ENCODE measurements at places on chromosomes 3 and 15.
A peak's percentile ranks its signal among the peaks of the same experiment; 100 is the strongest.

- no peak for DNase-seq
Measured at GRCh38 chr3:119318876-119319275, 24.7 kb downstream of the ARHGAP31 start.

DNA sequence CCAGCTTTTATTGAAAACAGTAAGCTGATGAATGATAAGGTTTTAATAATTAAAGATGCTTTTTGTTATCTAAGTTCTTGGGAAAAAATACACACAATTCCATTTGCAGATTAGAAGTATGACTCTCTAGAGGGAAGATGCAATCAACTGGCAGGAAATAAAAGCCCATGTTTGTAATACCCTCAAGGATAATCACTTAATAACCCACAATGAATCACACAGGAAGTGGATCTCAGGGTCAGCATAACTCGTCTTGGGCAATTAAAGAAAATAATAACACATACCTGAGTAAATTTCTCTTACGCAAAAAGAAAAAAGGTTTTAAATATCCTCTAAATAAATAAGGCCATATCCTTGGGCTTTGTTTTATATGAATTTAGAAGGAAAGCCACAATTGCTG is 9.4 kb upstream of the EID1 start:
- no peak for DNase-seq

DNA sequence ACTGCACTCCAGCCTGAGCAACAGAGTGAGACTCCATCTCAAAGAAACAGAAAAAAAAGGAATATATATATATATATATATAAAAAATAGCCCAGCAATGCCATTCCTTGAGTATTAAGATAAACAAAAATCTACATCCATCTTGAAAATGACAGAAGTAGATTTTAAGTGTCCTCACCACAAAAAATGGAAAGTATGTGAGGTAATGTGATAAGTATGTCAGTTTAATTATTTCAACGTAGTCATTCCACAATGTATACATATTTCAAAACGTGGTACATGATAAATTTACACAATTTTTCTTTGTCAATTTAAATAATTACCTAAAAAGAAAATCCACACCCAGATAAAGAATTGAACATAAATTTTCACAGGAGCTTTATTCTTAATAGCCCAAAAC is 54.9 kb downstream of the HCN4 start:
- no peak for DNase-seq

DNA sequence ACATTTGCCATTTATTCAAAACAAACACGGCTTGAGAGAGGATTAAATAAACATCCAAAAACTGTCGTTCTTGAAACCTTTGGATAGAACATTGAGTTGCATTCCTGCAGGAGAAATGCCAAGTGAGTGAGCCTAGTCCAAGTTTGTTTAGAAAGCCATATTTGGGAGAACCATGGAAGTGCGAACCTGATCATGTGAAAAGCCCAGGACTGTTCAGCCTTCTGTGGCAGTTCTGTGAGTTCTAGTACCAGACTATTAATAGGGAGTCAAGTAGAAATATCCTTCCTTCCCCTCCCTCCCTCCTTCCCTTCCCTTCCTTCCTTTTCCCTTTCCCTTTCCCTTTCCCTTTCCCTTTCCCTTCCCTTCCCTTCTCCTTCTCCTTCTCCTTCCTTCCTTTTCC is 470.4 kb downstream of the LPP start:
- DNase-seq = no peak

- no peak for DNase-seq
Measured at GRCh38 chr15:41333026-41333562, 413 bp downstream of the NUSAP1 start.

GRCh38 chr15:95449230-95449628 is 881.3 kb upstream of the NR2F2 start:
- DNase-seq = no peak

- DNase-seq = no peak
Measured at GRCh38 chr3:108528459-108529252, 18.3 kb upstream of the MYH15 start.

GRCh38 chr15:66491846-66492245 is 5.7 kb downstream of the SNAPC5 start:
- DNase-seq = no peak

DNA sequence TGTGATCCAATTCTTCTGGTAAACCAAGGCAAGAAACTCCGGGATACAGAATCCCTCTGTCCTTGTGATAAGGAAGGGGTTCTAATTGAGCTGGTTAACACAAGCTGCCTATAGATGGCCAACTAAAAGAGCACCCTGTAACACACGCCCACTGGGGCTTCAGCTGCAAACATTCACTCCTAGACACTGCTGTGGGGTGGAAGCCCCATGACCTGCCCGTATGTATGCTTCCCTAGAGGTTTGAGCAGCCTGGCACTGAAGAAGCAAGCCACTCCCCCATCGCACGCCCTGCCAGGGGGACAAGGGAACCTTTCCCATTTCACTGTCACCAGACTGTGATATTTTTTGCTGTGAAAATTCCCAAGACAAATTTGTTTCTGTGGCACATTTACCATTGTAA is 516.9 kb upstream of the GOLIM4 start:
- no peak for DNase-seq

GRCh38 chr3:156836701-156837100 is 10.5 kb downstream of the LEKR1 start:
- no peak for DNase-seq

DNA sequence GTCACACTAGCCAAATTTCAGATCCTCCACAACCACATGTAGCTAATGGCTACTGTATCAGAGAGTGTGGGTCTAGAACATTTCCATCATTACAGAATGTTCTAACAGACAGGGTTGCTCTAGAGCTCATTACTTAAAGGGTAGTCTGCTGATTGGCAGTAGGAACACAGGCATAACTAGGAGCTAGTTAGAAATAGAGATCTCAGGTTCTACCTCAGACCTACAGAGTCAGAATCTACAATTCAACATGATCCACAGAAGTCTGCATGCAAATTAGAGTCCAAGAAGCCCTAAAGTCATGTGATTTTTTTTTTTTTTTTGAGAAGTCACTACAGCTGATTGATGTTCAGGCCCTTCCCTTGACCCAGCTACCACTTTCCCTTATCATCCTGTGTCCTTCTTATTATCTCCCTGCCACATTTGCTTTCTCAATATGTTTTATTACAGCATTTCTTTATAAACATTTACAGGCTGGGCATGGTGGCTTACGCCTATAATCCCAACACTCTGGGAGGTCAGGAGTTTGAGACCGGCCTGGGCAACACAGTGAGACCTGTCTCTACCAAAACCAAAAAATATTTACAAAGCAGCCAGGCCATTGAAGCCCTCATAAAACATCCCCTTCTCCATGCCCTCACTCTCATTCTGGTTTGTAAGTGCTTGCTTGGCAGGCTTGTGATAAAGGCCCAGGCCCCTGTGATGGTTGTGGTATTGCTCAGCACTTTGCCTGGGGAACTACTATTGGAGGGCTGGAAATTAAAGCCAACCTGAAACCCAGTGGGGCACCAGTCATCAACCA is 3.8 kb upstream of the ABHD5 start:
- no peak for DNase-seq

DNA sequence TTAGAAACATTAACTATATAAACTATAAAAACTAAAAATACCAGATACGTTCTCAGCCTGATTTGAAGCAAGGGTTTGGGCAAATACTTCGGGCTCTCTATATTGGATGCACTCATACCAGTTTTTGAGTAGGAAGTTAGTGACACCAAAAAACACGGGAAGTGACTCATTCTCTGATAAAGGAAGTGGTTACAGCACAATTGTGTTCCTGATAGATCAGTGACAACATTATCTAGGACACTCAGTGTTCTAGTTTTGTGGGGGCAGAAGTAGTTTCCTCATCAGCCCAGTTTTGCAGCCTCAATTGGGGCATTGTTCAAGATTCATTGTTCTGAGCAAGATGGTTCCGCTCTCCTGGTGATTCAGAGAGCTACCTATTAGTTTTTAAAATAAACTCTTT is 469.6 kb upstream of the DPPA4 start:
- peak; percentile 56 for DNase-seq

DNA sequence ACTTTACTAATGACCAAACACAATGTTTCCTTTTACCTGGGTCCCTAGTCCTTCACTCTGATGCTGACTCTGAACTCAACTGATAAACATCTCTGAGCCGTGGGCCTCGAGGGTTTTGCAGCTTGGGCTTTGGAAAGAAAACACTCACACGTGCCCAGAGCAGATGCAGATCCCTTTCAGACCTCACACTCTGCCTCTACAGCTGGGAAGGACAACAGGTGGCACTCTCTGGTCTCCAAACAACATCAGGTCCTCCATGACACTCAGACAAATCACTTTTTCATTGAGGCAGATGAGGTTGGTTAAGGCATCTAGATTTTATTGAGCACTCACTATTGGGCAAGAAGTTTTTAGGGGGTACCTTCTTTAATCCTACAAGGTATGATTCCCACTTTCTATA is 64.7 kb upstream of the NTRK3 start:
- no peak for DNase-seq

- no peak for DNase-seq
Measured at GRCh38 chr3:29486096-29486495, 205.2 kb downstream of the RBMS3 start.

DNA sequence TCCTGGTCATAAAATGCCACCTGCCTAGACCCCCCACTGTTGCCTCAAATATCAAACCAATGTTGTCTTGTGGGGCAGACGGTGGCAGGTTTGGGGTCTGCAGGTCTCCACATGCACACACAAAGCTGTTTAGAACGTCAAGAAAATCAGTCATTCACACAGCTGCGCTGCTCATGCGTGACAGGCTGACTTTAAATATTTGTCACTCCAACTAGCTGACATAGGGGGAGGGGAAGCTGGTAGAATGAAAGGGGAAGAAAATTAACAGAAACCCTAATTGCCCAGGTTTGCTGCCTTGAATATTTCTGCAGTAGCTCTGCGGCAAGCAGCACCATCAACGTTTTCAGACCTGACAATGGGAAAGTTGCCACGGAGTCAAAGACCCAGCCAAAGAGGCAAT is 201.8 kb downstream of the ABHD5 start:
- no peak for DNase-seq

DNA sequence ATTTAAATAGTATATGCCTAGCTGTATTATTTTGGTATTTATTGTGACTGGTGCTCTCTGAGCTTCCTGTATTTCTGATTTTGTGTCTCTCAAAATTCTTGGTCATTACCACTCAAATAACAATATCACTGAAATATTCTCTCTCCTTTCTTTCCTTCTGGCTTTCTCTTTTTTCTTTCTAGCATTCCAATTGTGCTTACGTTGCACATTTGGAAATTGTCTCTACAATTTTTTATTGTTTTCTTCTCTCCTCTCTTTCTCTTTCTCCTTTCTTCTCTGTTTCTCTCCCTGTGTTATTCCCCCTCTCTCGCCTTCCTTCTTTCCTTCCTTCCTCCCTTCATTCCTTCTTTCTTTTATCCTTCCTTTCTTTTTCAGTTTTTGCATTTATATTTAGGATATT is 89.6 kb upstream of the MCTP2 start:
- no peak for DNase-seq

DNA sequence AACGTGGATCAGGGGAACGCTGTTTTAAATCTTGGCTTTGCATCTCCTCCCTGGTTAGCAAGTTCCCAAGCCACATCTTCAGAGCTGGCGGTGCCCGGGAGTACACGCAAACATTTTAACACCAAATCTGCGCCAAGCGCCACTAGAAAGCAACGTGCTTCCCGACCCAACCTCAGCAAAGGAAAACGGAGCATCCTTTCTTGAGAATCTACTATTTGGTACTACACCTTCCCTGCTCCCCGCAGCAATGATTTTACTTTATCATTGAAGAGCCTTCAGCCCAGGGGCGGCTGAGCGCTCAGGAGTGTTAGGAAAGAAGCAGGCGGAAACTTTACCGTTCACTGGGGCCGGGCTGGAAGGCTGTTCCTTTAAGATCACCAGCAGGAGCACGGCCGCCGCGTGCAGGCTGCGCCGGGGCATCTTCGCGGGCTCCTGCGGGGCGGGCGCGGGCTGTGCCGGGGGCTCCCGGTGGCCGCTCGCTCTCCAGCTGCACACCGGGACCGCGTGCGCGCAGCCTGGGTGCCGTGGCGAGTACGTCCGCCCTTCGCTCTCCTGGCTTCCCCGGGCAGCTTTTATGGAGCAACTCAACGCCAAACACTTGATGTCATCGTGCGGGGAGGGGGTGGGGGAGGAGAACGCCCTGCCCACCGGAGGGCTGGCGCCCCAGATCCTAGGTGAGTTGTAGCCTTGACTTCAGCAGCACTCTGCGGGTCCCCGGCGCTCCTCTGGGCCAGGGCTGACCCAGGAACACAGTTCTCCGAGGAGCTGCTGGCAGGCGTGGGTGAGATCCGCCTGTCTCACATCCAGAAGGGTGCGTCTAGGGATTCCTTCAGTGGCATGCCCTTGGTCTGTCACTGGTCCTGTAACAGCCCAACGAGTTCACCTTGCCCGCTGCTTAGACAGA is at the start of gene CA12:
TSS of gene CA12 (minus strand) at position 546 of the 904 bp plus-strand sequence. CDS start at position 420, 126 bp downstream.
- no peak for DNase-seq

- peak; percentile 58 for DNase-seq
Measured at GRCh38 chr3:48400824-48401433, 28.9 kb downstream of the FBXW12 start.
